Esophagus mucosa (tissue), 1 donor: ENCODE measurements at places on chromosomes 6 and 20. TPM values are rescaled to one million over a fixed set of nuclear protein-coding genes. Genes with fewer than 3 reads are reported as not detected.

Gene OPRM1
- total RNA-seq = not detected

Gene OOEP
- total RNA-seq = 0.36 TPM

Gene ESR1
- total RNA-seq = 0.80 TPM

Gene MAP7
- total RNA-seq = 29.9 TPM

Gene HCRTR2
- total RNA-seq = not detected

Gene KCTD20
- 23.1 TPM for total RNA-seq

Gene ADGRB3
- total RNA-seq = 0.20 TPM

Gene SOX18
- 5.4 TPM for total RNA-seq

Gene SPO11
- not detected for total RNA-seq

Gene KIF13A
- total RNA-seq = 16.5 TPM

Gene SRSF12
- 0.44 TPM for total RNA-seq

Gene ERVFRD-1
- total RNA-seq = not detected

Gene SIGLEC1
- total RNA-seq = 0.80 TPM

Gene CLDN20
- total RNA-seq = not detected

Gene MOG
- not detected for total RNA-seq

Gene ECT2L
- total RNA-seq = not detected

Gene SAMD5
- total RNA-seq = 6.5 TPM

Gene CD93
- 7.9 TPM for total RNA-seq

Gene OTOR
- not detected for total RNA-seq

Gene HS3ST5
- not detected for total RNA-seq

Gene RIPOR3
- total RNA-seq = 1.2 TPM

Gene PRKN
- total RNA-seq = 2.4 TPM

Gene FLRT3
- 3.0 TPM for total RNA-seq

Gene APOM
- 1.6 TPM for total RNA-seq

Gene EYS
- not detected for total RNA-seq

Gene C20orf96
- 2.0 TPM for total RNA-seq

Gene RIN2
- 42.3 TPM for total RNA-seq

Gene CALHM6
- total RNA-seq = 0.20 TPM

Gene PRSS35
- total RNA-seq = not detected

Gene KCNS1
- total RNA-seq = 0.40 TPM

Gene HLA-DRA
- total RNA-seq = 38.7 TPM

Gene ZC3H12D
- 0.36 TPM for total RNA-seq

Gene TMEM74B
- total RNA-seq = 1.4 TPM

Gene PSMB9
- total RNA-seq = 11.7 TPM

Gene FAM120B
- total RNA-seq = 12.4 TPM

Gene EFCAB8
- 0.48 TPM for total RNA-seq

Gene SLC22A23
- 36.3 TPM for total RNA-seq

Gene PHACTR1
- total RNA-seq = 1.6 TPM

Gene SLC32A1
- not detected for total RNA-seq

Gene VAPB
- total RNA-seq = 32.4 TPM
